ENCODE measurements at places on chromosomes 11 and 22.

DNA sequence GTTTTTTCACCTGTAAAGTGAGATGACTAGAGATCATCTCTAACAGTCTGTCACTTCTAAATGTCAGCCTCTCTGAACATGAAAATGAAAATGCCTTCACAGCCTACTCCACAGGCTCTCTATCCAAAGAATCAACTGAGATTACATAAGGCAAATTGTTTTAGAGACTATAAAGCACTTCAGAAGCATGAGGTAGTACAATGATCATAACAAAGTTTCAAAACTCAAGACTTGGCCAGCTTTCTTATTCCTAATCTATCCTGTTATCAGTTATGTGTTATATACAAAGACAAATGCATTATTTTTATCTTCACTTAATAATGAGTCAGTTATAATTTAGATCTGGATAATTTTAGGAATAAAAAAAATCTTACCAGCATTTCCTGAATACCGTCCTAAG is 20.3 kb upstream of the CEP126 start:
- DNase-seq = no peak

- no peak for DNase-seq
These were observed 254.2 kb downstream of the TBC1D22A start for GRCh38 chr22:47016631-47017030.

DNA sequence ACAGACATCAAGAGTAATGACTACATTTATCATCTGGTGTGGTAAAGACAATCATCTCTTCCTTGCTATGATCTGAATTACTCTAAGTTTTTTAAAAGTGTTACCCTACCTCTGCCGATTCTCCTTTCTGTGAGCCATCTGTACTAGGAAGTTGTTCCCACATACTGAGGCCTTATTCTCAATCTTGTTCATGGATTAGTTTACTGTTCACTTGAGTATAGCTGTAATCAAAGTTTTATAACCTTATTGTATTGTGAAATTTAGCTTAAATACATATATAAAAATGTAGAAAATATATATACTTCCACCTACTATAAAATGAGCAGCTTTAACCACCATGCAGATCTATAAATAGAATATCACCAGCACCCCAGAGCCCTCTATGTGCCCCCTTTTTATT is 2.4 kb upstream of the OR8D2 start:
- no peak for DNase-seq

DNA sequence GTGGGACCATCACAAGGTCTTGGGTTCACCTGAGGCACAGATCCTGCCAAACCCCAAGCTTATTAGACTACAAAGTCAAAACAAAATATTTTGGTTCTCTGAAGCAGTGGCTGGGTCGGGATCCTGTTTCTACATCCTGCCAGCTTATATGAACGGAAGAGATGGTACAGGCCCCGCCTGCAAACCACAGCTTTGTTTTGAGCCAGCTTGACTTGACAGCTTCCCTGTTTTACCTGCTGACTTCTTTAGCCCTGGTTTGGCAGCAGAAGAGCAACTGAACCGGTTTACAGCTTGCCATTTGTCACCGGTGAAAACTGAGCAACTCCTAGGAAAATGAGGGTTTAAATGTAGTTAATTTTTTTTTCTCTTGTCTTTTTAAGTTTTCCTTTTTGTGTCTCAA is 11.4 kb downstream of the PACS1 start:
- no peak for DNase-seq

DNA sequence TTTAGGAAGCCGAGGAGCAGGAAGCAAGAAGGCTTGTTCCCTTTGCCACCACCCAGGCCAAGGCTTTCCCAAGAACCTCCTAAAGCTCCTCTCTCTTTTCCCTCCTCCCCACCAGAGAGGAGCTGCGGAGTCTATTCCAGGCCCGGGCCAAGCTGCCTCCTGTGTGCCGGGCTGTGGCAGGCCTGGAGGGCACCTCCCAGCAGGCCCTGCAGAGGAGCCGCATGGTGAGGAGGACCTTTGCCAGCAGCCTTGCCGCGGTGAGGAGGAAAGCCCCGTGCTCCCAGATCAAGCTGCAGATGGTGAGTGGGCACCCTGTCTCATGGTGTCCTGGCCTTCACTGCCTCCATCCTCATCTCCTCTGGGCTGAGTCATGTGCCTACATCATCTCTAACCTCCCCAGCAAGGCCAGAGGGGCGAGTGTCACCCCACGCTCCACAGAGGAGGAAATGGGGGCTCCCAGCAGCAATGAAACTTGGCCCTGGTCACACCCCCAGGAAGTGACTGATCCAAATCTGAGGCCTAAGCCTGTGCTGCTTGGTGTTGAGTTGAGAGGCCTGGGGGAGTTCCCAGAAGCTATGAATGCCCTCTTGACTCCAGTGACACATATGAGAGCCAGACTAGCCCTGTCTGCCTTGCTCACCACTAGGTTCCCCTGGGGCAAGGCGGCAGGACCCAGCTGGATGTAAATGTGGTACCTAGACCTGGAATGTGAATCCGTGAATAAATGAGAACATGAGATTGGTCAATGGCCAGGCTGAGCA is 104.2 kb downstream of the MYO18B start:
- no peak for DNase-seq

GRCh38 chr22:25402160-25402500 is 162.3 kb upstream of the GRK3 start:
- DNase-seq = no peak

GRCh38 chr11:119778391-119779194 is 49.6 kb upstream of the NECTIN1 start:
- DNase-seq = no peak

DNA sequence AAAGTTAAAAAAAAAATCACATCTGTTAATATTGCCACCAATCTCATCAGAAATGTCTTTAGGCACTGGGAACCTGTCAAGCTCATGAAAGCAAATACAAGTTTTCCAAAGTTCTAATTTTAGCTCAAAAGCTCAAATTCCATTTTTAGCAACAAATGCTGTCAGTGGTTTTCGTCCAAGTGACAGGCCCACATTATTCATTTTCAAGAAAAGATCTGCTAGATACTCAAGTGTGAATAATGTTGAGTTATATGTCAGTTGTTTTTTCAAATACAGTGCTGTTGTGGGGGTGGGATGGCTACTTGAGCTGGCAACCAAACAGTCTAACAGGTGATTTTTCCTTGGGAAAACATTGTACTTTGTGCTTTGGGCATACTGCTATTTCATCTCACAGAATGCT is 1072.6 kb downstream of the OPCML start:
- DNase-seq = no peak

- DNase-seq = no peak
These were observed 2.0 kb downstream of the NAA40 start for GRCh38 chr11:63940786-63941185.

DNA sequence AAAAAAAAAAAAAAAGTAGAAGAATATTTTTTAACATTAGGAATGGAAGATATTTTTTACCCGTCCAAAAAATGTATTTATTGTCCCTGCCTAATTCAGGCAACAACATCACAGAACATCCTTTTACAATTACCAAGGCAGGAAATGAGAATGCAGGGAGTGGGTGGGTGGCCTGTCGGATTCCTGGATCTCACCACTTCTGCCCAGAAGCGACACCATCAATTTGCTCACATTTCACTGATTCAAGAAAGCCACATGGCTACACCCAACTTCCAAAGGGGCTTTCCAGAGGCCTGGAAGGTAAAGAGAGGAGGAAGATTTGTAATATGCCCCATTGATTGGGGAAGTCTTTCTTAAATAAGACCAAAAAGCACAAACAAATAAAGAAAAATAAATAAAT is 93.8 kb upstream of the CLPB start:
- no peak for DNase-seq

DNA sequence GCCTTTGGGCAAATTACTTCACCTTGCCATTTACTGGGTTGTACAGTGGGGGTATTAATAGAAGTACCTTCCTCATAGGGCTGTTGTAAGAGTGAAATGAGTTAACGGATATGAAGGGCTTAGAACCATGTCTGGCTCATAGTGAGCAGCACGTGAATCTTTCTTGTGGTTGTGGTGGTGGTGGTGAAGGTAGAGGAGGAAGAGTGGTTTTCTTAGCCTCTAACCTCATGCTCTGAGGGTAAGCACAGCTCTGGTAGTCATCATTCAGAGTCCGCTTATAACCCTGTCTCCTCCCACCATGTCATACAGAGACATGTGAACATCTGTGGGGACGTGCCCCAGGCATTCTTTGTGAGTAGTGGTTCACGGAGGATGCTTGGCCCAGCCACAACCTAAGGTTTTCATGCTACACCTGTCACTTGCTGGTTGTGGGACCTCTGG is 43.6 kb downstream of the TEAD1 start:
- no peak for DNase-seq
